NAMALWA (cell line): ENCODE measurements at places on chromosomes 16 and 17.

DNA sequence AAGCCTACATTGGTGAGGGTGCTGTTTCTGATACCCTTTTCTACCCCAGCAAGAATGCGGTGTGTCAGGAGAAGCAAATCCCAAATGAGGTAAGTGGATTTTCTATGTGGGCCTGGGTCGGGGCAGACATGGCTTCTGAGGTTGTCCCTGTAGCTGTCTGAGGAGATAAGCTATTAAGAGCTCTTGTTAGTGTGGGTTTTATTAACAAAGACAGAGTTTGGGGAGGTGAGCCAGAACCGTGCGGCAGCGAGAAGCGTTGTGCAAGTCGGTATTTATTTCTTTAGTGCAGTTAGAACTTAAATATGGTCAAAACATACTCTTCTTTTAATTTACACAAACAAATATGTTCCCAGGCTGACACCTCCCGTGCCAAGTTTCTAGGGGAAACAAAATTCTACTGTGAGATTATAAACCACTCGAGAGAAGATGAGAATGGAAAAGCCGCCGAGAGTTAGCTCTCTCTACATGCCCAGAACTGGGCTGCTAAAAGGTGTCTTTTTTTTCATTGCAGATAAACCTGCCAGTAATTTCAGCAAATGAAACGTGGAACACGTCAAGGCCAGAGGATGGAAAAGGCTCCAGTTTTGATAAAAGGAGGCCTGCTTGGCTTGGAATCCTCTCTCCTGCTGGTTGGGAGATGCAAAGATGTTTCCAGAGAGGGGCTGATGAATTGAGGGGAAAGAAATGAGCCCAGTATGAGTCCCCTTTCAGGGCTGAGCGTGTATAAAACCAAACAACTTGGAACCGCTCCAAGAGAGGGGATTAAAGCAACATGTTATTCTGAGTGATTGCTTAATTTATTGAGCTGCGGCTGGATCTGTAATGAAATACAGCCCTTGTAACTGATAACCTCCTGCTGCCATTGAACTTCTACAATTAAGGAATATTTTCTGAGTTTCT, 254.6 kb downstream of the MRTFB start:
- no peak for DNase-seq

- no peak for DNase-seq
Observed at GRCh38 chr16:72401084-72401361, 229.1 kb upstream of the PMFBP1 start.

DNA sequence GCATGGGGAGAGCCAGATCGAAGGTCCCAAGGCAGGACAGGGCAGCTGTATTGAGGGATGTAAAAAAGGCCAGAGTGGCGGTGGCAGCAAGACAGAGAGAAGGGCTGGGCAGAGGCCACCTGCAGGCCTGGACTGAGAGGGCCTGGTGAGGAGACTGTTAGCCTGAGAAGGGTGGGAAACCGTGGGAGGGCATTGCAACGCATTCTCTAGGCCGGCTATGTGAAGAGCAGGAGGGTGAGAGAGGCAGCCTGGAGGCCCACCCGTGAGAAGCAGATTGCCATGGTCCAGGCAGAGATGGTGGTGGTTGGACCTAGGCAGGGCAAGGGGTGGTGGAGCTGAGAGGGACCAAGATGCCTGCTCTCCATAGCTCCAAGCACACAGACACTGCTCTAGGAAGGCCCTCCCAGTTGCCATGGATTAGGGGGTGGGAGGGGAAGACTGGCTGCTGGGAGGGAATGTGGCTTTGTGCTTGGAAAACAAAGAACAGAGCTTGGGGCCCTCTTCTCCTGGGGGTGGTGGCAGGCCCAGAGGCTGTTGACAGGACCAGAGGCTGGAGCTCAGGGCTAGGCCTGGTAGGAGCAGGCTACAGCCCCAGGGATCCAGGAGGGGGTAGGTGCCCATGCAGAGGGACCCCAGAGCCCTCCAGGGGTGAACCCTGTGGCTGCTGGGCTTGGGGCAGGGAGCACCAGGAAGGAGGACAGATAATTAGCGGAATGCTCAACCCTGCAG, 12.4 kb upstream of the TCAP start:
- no peak for DNase-seq

- DNase-seq: no peak
Observed at GRCh38 chr16:61940611-61941010, 95.6 kb downstream of the CDH8 start.

GRCh38 chr16:50857881-50858280, 116.0 kb downstream of the CYLD start:
- no peak for DNase-seq

DNA sequence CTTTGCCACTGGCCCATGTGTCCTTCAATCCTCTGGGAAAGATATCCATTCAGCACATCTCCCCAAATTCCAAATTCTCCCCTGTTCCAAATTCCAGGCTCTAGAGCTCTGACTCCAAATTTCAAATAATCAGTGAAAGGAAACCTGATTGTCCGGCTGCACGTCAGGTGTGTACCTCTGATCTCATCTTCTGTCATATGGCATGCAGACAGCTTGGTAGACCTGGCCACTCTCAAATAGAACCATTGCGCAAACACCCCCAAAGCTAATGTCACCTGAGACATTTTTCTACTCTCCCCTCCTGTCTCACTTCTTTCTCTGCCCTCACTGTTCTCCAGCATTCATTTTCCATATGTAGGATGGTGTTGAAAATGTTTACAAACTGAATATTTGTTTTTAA, 337.0 kb upstream of the DYNLRB2 start:
- no peak for DNase-seq

DNA sequence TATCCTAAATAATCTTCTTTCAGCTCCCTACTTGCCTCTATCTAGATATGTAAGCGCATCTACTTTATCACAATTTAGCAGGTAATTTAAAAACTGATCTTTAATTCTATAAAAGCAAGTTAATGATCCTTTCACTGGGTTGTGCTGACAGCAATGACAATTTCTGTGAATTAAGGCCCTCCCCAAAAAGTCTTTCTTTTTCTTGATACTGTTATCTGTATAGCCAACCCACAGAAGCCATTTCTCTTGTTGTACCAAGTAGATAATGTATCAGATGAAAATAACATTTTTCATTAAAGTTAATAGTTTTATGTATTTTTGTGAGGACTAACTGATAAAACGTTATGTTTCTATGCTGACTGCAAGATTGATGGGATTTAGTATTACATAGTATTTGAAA, 3.8 kb downstream of the ZPBP2 start:
- no peak for DNase-seq

DNA sequence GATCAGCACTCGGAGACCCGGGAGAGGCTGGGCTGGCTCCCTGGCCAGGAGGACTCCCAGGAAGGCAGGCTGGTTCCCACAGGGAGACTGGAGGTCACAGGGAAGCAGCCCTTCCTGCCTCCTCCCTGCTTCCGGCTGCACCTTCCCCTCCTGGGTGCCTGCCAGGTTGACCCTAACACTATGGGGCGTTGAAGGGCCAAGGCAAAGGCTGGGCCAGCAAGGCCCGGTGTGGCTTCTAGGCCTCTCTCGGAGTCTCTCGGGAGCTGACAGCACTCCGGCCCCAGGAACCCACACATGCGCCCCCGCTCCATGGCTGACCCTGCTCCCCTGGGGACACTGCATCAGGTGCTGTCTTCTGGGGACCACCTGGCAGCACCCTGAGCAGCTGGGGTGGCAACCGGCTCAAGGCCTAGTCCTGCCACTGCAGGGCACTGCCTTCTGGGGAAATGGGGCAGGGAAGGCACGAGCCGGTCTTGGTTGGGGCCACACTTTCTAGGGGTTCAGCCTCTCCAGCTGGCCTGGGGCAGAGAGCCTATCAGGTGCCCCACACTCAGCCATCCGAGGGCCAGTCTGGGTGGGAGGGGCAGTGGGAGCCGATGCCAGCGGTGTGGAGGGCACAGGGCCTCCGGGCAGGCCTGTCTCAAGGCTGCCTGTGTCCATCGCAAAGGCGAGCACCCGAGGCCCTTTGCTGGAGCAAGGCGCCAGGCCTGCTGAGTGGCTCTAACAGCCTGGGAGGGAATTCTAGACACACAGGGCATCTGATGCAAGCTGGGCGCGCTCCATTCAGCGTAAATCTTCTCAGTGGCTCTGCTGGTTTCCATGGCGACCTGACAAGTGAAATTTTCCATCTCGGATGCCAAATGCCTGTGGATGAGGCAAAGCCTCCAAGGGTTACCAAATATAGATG, 5.6 kb upstream of the MTSS2 start:
- DNase-seq: no peak

DNA sequence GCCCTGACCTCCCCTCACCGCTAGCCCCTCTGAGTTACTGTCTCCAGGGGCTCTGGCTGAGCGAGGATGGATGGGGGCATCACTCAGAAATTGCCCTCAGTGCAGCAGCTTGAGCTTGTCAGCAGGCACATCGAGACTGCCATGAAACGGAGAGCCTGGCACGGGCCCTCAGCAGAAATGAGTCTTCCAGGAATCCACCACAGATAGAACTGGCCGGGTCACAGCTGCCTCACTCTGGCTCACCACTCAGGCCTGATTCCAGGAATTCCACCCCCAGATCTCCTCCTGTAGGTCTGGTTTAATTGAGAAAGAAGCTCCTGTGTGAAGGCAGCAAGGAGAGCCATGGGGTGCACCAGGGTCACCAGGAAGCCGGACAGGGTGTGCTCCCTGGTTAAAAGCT, 85.5 kb downstream of the GSG1L start:
- no peak for DNase-seq
